ENCODE measurements at places on chromosomes 11 and 22.

- no peak for DNase-seq
Observed at GRCh38 chr11:18203723-18204122, 31.1 kb downstream of the MRGPRX4 start.

DNA sequence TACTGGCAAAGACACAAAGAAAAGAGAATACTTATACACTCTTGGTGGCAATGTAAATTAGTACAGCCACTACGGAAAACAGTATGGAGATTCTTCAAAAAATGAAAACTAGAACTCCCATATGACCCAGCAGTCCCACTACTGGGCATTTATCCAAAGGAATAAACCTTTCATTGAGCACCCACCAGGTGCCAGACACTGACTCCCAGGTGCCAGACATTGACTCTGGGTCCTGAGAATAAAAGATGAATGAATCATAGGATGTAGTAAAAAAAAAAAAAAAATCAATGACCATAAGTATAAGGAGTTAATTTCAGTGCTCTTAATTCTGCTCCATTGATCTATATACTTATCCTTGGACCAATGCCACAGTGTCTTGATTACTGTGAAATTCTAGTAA, 28.2 kb downstream of the HEPHL1 start:
- no peak for DNase-seq

DNA sequence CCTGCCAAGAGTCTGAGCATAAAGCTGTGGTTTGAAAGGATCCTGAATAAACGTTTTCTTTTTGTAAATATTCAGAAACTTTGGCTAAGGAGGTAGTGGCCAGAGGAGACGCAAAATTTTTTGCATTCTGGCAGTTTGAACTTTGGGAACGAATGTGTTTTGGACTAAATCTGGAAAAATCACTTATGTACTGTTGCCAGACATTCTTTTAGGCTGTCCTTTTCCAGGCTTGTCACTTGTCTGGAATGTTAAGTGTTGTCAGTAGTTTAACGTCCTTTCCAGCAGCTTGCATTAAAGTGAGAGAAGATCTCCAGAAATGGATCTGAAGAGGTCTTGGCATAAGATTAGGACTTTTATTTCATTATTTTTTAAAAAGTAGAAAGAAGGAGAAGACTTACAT, 18.5 kb downstream of the SPECC1L start:
- no peak for DNase-seq

DNA sequence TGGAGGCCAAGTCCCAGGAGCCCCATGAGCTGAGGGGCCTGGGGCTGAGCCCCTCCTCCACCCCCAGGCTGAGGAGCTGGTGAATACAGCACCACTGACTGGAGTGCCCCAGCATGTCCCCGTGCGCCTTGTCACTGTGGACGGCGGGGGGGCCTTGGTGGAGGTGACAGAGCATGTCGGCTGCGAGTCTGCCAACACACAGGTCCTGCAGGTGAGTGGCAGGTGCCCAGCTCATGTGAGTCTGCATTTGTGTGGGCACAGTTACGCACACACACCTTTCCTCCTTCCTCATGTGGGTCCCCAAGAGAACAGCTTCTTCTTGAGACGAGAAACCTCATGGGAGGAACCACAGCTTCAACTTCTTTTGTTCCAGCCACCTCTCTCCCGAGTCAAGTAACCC, 7.7 kb downstream of the TMEM132A start:
- DNase-seq: no peak

DNA sequence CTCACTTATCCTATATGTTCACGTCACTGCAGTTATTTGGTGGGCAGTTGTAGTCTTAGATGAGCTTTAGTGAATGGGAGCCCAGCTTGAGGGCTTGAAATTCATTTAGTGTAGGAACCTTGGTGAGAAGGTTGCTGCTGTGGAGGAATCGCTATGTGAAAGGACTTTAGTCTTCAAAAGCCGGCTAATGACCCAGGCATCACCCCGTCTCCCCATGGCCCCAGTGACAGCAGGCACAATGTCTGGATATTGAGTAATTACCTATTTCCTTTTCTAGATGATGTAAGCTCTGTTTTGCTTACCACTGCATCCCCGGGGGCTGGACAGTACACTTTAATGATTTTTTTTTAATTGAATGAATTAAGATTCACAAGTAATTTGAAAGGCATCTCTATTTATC, 283.2 kb downstream of the ST3GAL4 start:
- no peak for DNase-seq

DNA sequence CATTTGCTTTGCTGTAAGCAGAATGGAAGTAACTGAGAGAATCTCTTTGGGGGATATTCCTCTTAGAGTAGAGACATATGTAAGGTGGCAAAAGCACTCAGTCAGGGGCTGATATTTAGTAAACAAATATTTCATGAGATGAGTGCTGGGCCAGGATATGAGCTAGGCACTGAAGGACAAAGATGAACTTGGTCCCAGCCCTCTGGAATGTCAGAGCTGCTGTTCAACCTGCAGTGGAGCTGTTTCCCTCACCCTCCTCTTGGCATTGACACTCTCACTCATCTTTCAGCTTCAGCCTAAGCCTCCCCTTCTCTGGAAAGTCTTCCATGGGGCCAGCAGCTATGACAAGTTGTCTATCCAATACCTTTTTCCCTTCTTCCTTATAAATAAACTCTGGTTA, 22.2 kb downstream of the RASSF10 start:
- no peak for DNase-seq

DNA sequence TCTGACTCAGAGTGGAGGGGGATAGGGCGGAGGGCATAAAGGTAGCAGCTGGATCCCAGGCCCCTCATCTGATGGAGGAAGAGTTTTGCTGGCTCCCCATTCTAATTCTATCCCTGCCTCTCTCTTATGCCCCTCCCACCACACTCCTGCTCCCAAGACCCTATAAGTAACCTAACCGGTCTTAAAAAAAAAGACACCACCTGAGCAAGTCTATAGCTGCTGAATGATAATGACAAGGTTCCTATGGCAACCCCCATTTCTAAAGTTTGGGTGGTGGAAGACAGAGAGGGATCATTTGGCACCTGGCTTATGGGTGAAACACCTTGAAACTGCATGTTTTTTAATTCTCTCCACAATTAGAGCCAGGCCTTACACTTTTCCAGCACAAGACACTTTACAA, 69.6 kb downstream of the LARGE1 start:
- DNase-seq: no peak

GRCh38 chr22:48068323-48068885, 1306.0 kb downstream of the TBC1D22A start:
- no peak for DNase-seq

- DNase-seq: no peak
Observed at GRCh38 chr11:85089654-85090053, 537.5 kb downstream of the DLG2 start.

DNA sequence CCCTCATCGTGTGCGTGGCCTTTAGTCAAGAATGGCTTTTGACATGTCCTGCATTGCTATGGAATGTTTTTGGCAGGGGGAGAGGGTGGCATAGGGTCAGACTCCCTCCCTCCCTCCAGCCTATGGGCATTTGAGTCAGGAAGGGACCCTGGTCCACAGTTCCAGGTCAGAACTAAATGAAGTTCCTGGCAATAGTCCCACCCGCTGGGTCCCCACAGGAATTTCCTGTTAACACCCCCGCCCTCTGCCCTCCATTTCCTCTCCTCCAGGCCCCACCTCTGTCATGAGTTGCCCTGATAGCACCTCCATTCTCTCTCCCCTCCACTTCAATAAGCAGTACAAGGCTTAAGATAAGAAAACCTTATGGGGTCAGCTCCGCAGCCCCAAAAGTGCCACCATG, 40.8 kb upstream of the LMO2 start:
- no peak for DNase-seq

- DNase-seq: no peak
Observed at GRCh38 chr11:128532016-128532571, 55.3 kb downstream of the ETS1 start.

GRCh38 chr11:65427691-65428577, 5.3 kb downstream of the NEAT1 start:
- DNase-seq: no peak

GRCh38 chr11:117960406-117960805, 25.8 kb upstream of the IL10RA start:
- no peak for DNase-seq

DNA sequence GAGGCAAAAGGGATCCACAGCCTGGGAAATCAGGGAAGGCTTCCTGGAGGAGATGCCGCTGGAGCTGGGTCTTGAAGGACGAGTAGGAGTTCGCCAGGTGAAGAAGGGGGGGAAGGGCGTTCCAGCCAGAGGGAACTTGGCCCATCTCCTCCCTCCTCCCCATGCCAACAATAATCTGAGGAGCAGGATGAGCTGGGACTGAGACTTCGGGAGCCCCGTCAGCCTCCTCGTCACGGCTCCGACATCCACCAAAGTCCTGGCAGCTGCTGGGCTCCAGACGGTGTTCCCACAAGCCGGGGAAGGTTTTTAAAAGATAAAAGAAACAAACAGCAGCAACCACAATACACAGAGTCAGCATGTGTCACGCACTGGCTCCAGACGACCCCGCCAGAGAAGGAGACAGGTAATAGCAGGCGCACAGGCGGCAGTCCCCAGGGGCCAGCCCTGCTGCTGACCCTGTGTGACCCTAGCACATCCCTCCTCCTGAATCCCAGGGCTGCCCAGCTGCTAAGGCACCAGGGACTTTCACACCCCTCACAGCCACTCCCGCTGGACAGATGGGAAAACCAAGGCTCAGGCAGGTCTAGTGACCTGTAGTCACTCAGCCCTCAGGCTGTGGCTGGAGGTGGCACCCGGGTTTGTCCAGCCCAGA, 37.3 kb downstream of the NUP50 start:
- DNase-seq: no peak

- peak; percentile 6 for DNase-seq
Observed at GRCh38 chr11:58927393-58928106, 11.7 kb upstream of the GLYATL1 start.

- no peak for DNase-seq
Observed at GRCh38 chr11:59802639-59803176, 7.9 kb downstream of the MRPL16 start.

DNA sequence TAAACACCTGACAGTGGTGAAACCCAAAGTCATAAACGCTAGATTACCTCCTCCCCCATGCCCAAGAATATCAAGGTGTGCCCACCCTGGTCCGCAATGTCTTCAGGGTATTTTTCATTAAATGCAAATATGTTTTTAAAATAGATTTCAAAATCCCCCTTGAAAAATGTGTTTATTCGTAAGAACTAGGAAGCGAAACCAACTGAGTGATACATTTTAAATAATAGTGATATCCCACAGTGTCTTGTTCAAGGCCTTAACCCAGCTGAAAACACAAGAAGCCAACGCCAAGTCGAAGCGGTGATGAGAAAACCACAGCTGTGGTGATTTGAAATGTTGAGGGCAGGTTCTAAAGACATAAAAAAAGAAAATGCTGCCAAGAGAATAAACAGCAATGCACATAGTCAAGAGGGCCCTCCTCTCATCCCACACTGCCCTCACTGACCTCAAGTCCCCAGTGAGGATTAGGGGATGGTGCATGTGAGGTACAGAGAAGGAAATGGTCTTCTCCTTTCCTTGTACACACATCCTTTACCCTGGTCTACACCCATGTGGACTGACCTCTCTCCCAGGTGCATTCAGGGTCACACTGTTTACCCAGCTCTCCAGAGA, 25.5 kb downstream of the KCNJ1 start:
- DNase-seq: no peak

GRCh38 chr11:26578998-26579661, 7.1 kb upstream of the MUC15 start:
- no peak for DNase-seq

GRCh38 chr22:50320116-50320515, 6.7 kb downstream of the DENND6B start:
- no peak for DNase-seq

DNA sequence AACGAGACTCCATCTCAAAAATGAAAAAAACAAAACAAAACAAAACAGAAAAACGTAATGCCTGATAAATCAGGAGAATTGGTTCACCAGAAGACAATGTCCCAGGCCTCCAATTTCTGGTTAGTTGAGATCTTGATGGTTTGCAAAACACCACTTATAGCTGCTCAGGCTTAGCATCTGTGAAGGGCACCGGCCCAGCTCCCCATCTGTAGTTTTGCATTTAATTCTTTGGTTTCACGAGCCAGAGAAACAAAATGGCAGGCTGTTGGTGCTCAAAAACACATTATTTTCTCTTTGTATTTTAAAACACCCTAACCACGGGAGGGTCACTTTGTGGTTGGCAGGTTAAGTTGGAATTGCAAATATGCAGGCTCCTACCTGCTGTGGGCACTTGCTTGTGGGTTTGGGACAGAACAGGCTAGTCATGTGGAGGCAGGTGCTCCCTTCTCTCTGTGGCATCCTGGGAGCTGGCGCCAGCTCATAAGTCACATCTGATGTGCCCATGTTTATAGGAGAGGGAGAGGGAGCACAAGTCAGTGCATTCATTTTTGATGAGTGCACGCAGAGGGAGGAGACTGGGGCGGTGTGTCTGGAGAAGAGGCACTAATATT, 145.9 kb downstream of the CEP164 start:
- DNase-seq: no peak

DNA sequence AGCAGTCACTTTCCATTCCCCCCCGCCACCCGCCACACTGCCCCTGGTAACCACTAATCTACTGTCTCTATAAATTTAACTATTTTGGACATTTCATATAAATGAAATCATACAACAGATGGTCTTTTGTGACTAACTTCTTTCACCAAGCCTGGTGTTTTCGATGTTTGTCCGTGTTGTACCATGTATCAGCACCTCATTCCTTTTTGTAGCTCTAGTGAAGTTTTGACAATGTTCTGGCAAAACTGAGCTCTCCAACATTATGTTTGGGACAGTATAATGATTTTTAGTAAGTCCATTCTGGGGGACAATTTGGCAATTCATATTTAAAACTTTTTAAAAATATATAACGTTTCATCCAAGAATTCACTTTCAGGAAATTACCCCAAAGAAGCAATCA, 45.6 kb upstream of the ARHGAP42 start:
- no peak for DNase-seq

GRCh38 chr11:106503901-106504300, 426.4 kb downstream of the AASDHPPT start:
- DNase-seq: no peak

- no peak for DNase-seq
Observed at GRCh38 chr11:79098146-79098545, 342.7 kb downstream of the TENM4 start.

DNA sequence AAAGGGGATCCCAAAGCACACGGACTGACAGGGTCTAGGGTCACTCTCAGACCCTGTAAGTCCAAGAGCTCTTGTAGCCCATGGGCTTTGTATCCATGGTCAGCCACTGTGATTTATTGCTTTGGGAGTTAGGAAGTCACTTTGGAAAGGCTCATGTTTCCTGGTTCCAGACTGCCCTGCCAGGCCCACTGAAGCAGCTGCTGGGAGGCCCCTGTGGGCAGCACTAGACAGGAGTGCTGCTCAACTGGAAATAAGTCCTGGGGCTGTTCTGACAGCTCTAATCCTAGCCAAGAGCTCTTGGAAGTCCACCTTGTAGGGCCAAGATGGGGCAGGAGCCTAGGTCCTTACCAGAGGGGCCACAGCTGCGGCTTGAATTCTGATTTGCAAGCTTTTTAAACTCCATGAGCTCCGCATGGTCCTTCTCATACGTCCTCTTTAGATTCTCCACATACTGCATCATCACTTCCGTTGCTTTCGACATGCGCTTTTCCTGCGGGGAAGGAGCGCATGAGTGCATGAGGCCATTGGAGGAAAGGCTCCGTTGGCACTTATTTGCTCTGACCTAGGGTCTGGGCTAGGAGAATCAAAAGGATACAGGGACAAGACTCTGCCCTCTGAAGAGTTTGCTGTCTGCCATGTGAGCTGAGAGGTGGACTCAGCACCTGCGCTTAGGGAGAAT, 32.2 kb upstream of the LYVE1 start:
- no peak for DNase-seq
